ENCODE measurements at places on chromosomes 3 and 15. TPM values are rescaled to one million over a fixed set of nuclear protein-coding genes. Genes with fewer than 3 reads are reported as not detected.

The LMLN gene
- 7.4 TPM for total RNA-seq

DNA sequence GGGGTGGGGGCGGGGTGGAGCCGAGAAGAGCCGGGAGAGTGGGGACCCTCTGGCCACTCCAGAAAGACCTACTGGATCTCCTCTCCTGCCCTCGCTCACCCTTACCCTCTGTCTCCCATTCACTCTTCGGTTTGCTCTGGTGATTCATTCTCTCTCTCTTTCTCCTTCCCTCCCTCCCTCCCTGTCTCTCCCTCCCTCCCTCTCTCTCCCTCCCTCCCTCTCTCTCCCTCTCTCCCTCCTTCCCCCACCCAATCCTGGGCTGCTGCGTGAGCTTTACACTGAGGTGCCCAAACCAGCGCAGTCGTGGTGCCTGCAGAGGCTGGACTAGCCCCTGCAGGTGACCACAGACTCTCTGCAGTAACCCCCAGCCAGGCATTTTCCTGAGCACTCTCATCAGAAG lies 32.2 kb upstream of the ADAMTS17 start:
- H3K27me3 ChIP-seq, result peaks cover 37% of the 10 kb centered on the region
- no peak for DNase-seq
- no peak overlapping the region for H3K27ac ChIP-seq

GRCh38 chr3:184656829-184657681 lies 54.8 kb downstream of the MAGEF1 start:
- no peak for DNase-seq
- H3K27ac ChIP-seq, result no peak overlapping the region
- H3K4me1 ChIP-seq, result peaks cover 42% of the 10 kb centered on the region
- H3K4me3 ChIP-seq, result no peak overlapping the region

The DAZL gene
- total RNA-seq, result 3.2 TPM

DNA sequence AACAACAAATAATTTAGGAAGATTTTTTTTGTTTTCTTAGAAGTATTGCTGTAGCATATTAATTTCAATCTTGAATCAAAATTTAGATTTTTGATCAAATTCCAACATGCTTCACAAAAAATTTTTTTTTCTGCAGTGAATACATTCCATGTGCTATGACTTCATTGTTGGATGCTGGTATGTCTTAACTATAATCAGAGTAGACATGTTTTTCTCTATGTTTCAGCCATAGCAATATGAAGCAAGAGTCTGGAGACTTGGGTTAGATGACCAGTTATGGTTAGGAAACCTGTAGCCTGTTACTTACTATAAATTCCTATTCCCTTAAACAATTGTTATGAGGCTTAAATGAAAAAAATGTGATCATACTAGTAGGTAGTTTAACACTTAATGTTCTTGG lies 176.1 kb upstream of the CHL1 start:
- no peaks in the 10 kb centered on the region for H3K27me3 ChIP-seq
- H3K27ac ChIP-seq, result no peak overlapping the region
- H3K36me3 ChIP-seq, result no peaks in the 10 kb centered on the region
- no peak overlapping the region for H3K4me3 ChIP-seq

GRCh38 chr3:61996366-61996765 lies 377.0 kb downstream of the FEZF2 start:
- H3K27ac ChIP-seq, result no peak overlapping the region
- H3K27me3 ChIP-seq, result no peaks in the 10 kb centered on the region
- peaks cover 17% of the 10 kb centered on the region for H3K4me1 ChIP-seq
- DNase-seq, result no peak
